ENCODE measurements at places on chromosomes 1 and 21.

DNA sequence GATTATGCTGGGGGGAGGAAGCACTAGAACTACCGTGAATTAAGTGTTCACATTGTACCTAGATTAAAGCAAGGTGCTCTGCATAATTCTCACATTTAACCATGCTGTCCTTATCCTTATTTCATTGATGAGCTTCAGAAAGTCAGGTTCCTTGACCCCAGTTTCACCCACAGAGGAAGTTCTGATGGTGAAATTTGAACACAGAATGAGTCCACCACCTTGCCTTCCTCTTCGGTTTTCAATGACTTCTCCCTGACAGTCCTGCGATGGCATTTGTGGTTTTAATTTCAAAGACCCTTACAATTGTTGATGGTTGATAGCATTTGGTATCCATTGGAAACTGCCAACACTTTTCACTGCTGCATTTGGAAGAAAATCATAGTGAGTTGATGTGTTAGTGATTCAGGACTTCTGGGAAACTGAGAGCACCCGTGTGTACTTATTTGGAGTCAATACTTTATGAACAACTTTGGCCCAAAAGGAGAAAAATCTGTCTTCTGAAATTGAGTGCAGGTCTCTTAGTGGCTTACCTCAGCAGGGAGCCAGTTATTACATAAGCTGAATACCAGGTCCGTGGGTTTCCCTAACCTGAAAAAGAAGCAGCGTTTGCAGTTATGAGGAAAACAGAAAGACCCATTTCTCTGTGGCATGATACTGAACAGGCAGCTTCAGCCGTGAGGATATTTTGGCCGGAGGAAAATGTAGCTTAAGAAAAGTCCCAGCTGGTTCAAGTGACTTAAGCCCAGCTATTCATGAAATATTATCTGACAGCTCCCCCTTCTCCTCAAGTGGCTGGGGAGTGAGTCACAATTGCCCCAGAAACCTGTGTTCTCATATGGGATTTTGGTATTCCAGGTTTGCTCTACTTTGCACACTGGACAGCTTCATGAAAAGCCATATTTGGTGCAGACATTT is 47.5 kb downstream of the ROR1 start:
- no peak for DNase-seq

- no peak for DNase-seq
These were observed 125.9 kb downstream of the HFM1 start for GRCh38 chr1:91278754-91279153.

DNA sequence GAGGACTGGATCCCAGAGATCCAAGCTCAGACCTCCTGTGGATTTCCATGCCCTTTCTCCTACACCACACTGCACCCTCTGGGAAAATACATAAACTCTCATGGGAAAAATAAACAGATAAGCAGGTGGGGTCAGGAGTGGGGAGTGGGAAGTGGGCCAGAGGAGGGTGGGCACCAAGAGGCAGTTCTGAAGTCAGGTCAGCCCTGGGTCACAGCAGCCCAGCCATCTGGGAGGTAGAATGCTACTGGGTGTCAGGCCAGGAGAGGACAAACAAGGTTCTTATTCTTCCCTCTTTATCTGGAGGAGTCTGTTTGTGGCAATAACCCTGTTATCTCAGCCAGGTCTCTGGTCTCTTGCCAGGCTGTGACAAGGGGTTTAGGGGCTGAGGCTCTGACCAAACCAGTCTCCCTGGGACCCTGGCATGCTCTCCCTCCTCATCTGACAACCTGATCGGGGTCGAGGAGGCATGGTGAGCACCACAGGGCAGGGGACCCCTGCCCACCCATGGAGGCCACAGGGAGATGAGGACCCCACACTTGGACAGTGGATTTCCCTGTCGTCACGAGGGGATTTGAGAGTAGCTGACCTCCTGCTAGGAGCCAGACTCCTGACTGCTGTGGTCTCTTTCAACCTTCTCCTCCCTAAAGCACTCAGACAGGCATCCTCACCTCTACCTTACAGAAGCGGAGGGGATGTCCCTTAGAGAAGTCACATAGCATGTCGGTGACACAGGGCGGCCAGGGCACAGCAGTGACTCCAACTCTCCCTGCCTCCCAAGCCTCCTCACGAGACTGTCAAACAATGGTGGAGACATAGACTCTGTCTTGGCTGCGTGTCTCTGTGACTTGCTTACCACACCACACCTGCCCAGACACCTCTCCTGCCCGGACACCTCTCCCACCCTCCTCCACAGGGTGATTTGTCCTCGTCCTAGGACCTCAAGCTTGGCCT is 51.3 kb upstream of the IFFO2 start:
- DNase-seq = no peak

GRCh38 chr1:230172016-230172537 is 105.0 kb downstream of the GALNT2 start:
- no peak for DNase-seq

- DNase-seq = no peak
These were observed 4.2 kb upstream of the GUCA2A start for GRCh38 chr1:42168763-42169162.

Data from GM19239 (cell line).